Hindlimb muscle (tissue), 1 donor: ENCODE measurements at places on chromosomes 5 and 9. TPM values are rescaled to one million over a fixed set of nuclear protein-coding genes. Genes with fewer than 3 reads are reported as not detected.

The ALDH1A1 gene
- 30.8 TPM for polyA plus RNA-seq

DNA sequence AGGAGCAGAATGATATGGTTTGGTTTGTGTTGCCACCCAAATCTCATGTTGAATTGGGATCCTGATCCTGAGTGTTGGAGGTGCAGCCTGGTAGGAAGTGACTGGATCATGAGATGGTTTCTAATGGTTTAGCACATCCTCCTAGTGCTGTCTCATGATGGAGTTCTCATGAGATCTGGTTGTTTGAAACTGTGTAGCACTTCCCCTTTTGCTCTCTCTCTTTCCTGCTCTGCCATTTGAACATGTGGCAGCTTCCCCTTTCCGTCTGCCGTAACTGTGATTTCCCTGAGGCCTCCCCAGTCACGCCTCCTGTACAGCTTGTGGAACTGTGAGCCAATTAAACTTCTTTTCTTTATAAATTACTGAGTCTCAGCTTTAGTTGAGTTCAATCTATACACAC is 756.8 kb upstream of the CDH6 start:
- no peak for DNase-seq

The ACOT12 gene
- not detected for polyA plus RNA-seq

DNA sequence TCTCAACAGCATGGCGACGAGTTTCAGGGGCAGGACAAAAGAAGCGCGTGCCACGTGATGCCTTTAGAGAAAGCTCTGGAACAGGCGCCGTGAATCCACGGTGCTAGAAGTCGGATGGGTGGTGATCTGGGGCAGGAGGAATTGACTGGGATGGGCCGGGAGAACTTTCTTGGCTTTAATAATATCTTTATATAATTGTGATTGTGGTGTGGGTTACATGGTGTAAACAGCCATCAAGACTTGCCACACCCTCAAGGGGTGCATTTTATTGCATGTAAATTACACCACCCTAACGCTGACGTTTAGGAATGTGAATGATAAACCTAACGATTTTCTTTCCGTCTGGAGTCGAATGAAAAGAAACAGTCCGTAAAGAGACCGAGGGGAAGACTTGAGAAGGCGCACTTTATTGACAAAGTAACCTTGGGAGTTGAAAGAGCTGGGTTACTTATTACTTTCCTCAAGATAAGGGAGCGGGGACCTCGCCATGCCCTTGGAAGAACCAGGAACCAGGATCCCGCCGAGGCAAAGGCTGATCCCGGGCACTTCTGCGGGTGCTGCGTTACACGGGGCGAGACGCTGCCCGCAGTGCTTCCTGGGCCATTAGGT is 8.5 kb downstream of the NRARP start:
- DNase-seq, result no peak

GRCh38 chr9:114484215-114484853 is 20.9 kb downstream of the WHRN start:
- DNase-seq, result no peak

DNA sequence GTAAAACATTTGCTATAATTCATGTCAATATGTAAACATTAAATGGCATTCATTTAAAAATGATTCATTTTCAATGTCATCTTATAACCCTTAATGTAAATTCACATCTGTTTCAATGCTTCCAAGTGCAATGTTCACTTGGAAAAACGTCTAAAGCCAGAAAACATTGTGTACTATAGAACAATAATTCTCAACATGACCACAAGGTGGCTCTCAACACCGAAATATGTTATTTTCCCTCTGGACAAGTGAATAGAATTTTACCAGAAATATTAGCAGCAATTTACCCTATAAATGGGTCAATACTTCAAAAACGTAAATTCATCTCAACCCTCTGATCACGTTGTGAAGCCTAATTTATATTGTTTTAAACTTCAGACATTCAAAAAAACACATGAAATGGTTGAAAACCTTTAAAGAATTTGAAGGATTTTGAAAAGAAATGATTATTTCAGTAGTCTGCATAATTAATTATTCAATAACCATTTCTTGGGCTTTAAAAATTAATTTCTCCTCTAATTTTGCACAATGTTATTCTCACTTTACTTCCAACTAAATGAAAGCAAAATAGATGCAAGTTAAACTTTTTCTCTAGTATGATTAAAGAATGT is 11.0 kb downstream of the CDH10 start:
- peak; percentile 59 for DNase-seq
